ENCODE measurements at places on chromosomes 5 and 9.

DNA sequence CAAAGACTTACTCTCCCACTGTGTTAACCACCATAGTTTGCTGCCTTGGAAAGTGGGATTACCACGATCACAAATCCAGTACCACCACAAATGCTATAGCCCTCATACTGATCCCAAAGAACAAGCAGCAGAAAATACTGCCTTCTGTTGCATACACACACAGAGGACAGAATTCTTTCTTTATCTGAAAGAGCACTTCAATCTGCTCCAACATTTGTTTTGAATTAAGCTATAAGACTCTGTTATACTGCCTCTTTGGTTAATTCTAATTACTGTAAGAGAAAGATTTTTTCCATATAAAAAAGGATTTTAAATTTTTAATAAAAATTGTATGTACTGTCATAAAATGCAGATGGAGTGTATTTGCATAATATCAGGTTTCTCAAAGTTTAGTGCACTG, 69.8 kb downstream of the YIPF5 start:
- no peak for DNase-seq

- peak; percentile 12 for DNase-seq
Observed at GRCh38 chr9:37801287-37801850, 772 bp downstream of the DCAF10 start.

- no peak for DNase-seq
Observed at GRCh38 chr5:116076496-116076895, 8.3 kb upstream of the COMMD10 start.

- DNase-seq, result no peak
Observed at GRCh38 chr5:151912360-151912759, 12.3 kb downstream of the GLRA1 start.

- no peak for DNase-seq
Observed at GRCh38 chr9:106921341-106921899, 58.5 kb downstream of the ZNF462 start.

- no peak for DNase-seq
Observed at GRCh38 chr5:2725980-2726765, 25.3 kb downstream of the IRX2 start.

GRCh38 chr5:31098811-31099210, 94.7 kb upstream of the CDH6 start:
- no peak for DNase-seq

- DNase-seq, result no peak
Observed at GRCh38 chr5:103718108-103718507, 155.5 kb upstream of the NUDT12 start.

- DNase-seq, result no peak
Observed at GRCh38 chr5:85263125-85263524, 878.4 kb upstream of the EDIL3 start.

GRCh38 chr5:121503111-121503840, 348.4 kb upstream of the FTMT start:
- DNase-seq, result no peak

DNA sequence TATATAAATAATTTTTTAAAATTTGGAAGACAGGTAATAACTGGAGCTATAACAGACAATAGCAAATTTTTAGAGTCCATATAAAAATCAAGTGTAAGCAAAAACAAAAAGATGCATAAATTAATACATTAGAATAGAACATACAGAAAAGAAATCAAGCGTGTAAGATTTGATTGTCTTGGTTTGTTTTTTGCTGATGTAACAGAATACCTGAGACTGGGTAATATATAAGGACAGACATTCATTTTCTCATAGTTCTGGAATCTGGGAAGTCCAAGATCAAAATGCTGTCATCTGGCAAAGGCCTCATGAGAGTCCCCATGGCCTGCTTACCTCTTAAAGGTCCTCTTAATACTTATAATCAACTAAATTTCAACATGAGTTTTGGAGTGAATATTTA, 1010.1 kb downstream of the CDH18 start:
- DNase-seq, result no peak

GRCh38 chr5:2724831-2725230, 26.6 kb downstream of the IRX2 start:
- no peak for DNase-seq

- no peak for DNase-seq
Observed at GRCh38 chr9:5514617-5515260, 4.4 kb downstream of the PDCD1LG2 start.

DNA sequence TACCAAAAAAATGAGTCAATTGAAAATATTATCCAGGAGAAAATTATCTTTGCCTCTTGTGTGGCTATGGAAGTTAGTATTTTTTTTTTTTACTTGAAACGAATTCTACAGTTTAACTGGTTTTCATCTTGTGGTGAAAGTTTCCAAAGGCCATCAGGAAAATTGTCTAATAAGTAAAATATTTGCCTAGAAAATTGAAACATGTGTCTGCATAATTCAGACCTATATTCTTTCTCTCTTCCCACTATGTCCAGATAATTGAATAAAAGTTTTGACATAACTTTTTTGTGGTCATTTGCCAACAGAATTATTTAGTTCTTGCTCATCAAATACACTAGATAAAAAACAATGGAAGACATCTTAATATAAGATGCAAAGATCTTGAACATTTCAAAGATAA, 321.5 kb upstream of the RPS23 start:
- DNase-seq, result no peak
